Effector memory CD4-positive, alpha-beta T cell (primary cell): ENCODE measurements at places on chromosomes 4 and X.

DNA sequence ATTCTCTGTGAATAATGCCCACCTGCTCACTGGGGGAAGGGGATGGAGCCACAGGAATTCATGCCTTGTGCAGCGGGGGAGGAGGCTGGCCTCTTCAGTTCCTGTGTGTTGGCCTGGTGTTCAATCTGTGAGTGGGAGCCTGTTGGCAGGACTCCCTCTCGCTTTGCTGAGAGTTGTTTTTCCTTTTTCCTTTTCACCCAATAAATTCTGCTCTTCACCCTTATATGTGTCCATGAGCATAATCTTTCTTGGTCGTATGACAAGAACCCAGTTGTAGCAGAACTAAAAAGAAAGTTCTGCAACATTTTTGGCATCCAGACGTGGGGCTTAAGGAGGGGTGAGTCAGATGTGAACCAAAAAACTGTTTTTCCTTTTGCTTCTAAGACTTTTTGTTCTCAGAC, 235.2 kb upstream of the HDX start:
- no peaks in the 10 kb centered on the region for H3K4me1 ChIP-seq
- no peak overlapping the region for H3K27ac ChIP-seq
- H3K27me3 ChIP-seq, result no peaks in the 10 kb centered on the region
- no peaks in the 10 kb centered on the region for H3K36me3 ChIP-seq
- H3K4me3 ChIP-seq, result no peak overlapping the region

DNA sequence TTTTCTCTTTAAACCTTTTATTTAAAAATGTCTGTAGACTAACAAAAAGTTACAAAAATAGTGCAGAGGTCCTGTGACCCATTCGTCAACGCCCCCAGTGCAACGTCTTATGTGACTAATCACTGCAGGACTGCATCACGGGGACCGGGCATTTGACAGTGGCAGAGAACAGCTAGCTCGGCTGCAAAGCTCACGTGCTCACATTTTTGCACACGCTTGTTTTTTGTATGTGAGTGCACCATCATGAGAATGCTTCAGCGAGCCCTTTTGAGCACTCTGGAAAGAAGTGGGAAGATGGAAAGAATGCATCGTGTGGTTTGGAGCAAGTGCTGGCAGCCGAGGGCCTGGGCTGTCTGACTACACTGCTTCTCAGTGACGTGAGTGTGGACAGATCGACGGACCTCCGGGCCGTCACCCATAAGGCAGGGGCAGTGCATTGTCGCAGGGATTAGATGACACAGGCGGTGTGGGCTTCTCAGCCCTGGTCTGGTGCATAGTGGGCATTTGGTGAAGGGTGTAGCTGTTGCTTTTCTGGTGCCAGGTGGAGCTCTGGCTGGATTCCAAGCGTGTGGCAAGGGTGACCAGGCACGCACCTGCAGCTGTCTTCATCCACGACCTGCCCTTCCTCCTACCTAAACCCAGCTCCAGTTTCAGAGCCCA, 17.7 kb downstream of the SPON2 start:
- no peaks in the 10 kb centered on the region for H3K4me1 ChIP-seq
- no peaks in the 10 kb centered on the region for H3K27me3 ChIP-seq
- H3K27ac ChIP-seq, result no peak overlapping the region
- DNase-seq, result no peak
- H3K4me3 ChIP-seq, result no peak overlapping the region

DNA sequence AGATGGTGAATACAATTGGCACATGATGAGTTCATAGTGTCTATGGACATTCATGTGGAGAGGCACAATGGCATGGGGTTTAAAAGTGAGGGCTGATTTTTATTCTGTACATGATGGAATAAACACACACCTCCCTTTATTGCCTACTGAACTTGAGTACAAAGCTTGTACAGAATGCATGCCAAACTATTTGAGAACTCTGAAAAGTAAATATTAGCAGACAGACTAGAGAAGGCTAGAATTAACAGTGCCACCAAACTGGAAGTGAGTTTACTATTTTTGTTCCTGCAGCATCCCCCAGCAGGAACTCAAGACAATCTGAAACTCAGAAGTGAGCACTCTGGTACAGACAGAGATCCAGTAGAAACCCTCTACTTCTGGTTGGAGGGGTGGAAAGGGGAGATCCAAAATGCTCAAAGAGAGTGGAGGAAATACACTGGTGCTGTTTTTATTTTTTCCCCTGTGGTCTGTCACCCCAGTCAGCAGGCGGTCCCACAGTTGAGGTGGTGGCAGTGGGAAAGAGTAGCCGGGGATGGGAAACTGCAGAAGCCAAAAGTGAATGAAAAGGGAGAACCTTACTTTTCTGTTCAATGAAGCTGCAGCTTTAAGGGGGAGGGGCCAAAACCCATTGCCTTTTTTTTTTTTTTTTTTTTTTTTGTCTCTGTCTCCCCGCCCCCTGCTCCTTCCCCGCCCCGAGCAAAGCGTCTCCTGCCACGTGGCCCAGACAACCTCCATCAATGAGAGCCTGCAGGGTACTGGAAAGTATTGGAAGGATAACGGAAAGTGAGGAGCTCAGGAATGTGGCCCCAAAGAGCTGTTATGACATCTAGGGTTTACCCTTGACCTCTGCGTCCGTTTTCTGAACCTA, 20.5 kb downstream of the AKAP4 start:
- H3K27ac ChIP-seq, result no peak overlapping the region
- no peak overlapping the region for H3K4me3 ChIP-seq
- H3K27me3 ChIP-seq, result no peaks in the 10 kb centered on the region
- no peaks in the 10 kb centered on the region for H3K36me3 ChIP-seq
- DNase-seq, result no peak

GRCh38 chrX:22141047-22141730, 109.1 kb downstream of the PHEX start:
- H3K27ac ChIP-seq, result no peak overlapping the region
- no peak for DNase-seq

DNA sequence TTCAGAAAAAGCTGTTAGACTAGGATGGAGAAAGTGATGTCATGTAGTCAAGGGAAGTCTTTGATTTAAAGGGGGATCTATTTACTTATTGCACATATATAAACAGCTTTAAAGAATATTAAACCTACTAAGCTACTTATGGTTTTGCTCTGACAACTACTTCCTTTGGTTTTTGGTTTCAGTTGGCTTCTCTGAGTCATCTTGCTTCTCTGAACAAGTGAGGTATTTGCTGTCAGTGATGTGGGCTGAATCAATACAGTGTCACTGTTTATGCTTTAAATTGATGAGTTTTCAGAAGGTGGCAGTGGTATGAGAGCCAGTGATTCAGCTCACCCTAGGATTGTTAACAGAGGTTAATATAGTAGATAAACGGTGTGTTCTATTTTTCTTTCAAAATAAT, 75.1 kb downstream of the CEP44 start:
- no peak overlapping the region for H3K27ac ChIP-seq
- H3K27me3 ChIP-seq, result no peaks in the 10 kb centered on the region
- H3K4me1 ChIP-seq, result no peaks in the 10 kb centered on the region
- H3K4me3 ChIP-seq, result no peak overlapping the region
- no peaks in the 10 kb centered on the region for H3K36me3 ChIP-seq

DNA sequence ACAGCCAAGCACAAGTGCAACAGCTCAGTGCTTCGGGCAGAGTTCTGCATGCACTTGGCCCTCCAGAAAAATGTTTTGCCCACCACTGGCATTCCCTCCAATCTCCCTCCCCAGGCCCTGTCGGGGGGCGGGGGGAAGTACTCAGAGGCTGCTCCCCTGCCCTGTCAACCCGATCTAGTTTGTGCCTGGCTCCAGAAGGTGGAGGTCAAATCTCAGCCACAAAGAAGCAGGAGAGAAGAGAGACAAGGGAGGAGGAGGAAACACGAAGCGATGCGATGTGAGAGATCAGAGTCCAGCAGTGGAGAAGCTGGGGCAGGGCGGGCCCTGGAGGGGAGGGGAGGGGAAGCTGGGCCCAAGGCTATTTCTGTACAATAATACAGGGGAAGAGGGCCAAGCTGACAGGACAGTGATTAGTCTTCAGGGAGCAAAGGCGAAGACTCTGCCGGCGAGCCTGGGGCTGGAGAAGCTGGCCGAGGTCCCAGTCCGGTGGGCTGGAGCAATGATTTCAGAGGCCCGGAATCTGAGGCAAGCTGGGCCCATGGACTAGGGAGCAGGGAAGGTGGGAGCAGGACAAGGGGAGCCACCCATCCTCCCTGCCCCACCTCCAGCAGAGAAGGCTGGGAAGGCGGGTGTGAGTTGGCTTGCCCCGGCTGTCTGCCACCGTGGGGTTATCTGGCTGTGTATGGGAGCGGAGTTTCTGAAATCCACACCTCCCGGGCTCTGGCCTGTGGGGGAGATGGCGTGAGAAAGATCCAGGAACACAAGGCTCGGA, 167.1 kb downstream of the EFNB1 start:
- H3K27me3 ChIP-seq, result no peaks in the 10 kb centered on the region
- DNase-seq, result no peak
- no peaks in the 10 kb centered on the region for H3K4me1 ChIP-seq
- H3K27ac ChIP-seq, result no peak overlapping the region
- no peak overlapping the region for H3K4me3 ChIP-seq
- no peaks in the 10 kb centered on the region for H3K36me3 ChIP-seq
